ENCODE measurements at places on chromosomes 12 and 14.

GRCh38 chr12:92272061-92272964 lies 126.7 kb upstream of the BTG1 start:
- DNase-seq: no peak

GRCh38 chr14:34081101-34081575 lies 130.3 kb upstream of the EGLN3 start:
- no peak for DNase-seq

DNA sequence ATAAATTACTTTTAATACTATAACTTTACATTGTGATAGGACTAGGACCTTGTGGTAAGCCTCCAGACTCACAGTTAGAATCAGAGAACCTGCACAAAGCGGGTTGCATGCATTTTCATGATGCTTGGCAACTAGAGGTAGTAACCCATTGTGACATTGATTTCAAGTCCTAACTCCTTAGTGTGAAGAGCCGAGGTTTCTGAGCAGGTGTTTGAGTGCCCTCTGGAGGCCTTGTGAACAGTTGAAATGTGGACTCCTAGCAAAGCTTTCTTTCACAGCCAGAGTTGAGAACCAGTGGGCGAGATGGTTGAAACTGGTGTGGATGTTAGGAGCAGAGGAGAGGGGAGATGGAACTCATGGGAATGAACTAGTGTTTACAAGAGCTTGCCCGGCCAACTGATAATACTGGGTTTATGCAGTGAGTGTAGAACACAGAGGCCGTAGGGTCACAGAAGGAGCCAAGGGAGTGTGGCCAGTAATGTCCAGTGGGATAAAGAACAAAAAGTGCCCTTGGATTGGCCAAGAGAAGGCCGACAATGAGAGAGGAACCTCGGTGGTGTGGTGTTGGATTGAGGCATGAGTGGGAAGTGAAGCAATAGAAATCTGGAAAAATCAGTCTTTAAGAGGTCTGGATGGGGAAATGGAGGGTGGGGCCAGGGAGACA lies 10.9 kb downstream of the ZNF664 start:
- peak; percentile 77 for DNase-seq

GRCh38 chr12:124620606-124621295 lies 53.3 kb upstream of the NCOR2 start:
- no peak for DNase-seq

- peak; percentile 51 for DNase-seq
Measured at GRCh38 chr14:59870277-59871165, at the start of gene RTN1. Gene RTN1, minus strand, starts transcription at chr14:59870776. Its CDS starts 146 bp downstream, at chr14:59870630.

GRCh38 chr12:56079723-56080555 lies at the start of gene ERBB3:
Gene ERBB3, plus strand, starts transcription at chr12:56080165. Its CDS starts 136 bp downstream, at chr12:56080301.
- peak; percentile 18 for DNase-seq

DNA sequence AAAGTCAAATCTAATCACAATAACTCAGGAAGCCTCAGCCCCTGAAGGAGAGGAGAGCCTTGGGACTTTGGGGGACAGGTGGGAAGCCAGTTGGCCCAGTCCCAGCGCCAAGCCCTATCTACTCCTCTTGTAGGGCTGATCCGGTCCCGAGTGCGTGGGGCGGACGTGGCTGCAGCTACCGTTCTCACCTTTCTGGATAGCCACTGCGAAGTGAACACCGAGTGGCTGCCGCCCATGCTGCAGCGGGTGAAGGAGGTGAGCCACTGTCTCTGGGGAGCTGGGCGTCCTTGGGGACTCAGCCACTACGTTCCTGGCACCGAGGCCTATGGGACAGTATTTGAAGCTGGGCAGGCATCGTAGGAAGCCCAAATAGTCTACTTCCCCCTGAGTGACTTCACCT lies 68.4 kb downstream of the GALNT16 start:
- no peak for DNase-seq

DNA sequence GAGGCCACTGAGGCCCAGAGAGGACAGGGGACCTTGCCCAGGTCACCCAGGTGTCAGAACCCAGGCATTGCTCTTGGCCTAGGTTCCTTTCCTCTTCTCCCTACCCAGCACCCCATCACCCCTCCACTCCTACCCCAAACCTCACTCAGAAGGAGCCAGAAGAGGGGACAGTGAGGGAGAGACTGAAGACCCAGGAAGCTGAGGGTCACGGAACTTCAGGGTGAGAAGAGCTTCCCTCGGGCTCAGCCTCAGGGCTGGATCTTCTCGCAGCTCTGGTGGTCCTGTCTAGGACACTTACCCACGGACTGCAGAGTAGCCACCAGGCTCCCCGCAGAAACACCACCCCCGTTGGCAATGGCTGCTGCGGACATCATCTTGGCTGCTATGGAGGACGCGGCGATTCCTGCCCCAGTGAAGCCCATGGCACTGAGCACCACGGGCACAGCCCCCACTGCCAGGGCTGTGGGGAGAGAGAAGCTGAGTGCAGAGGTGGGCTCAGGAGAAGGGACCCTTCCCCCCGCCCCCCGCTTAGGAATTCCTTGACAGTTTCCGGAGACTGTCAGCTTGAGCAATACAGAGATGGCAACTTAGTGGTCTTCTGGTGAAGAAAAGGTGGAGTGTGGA lies 1.1 kb downstream of the IFI27L2 start:
- DNase-seq: no peak

DNA sequence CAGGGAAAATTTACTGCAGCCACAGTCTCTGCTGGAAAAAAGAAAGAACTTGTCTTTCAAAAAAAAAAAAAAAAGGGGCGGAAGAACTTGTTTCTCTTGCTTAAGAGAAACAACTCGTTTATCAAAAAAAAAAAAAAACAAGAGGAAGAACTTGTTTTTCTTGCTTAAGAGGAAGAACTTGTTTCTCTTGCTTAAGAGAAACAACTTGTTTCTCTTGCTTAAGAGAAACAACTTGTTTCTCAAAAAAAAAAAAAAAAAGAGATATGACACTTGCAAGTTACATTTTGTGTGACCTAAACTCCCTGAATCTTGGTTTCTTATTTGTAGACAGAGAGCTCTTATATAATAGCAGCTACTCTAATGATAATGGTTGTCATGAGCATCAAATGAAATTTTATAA lies 44.7 kb upstream of the USP15 start:
- DNase-seq: no peak

DNA sequence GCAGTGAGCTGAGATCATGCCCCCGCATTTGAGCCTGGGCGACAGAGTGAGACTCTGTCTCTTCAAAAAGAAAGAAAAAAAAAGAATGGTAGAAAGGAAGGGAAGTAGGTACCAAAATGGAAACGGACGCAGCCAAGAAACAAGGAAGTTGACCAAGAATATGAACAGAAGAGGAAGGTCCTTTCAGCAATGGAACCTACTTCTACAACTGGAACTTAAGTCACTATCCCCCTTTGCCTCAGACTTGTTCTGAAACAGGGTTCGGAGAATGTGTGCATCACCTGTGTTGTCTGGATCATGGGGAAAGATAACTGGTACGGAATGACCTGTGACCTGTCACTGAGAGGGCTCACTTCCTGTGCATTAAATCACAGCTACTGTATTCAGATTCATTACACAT lies 43.9 kb upstream of the RNASE1 start:
- DNase-seq: no peak

DNA sequence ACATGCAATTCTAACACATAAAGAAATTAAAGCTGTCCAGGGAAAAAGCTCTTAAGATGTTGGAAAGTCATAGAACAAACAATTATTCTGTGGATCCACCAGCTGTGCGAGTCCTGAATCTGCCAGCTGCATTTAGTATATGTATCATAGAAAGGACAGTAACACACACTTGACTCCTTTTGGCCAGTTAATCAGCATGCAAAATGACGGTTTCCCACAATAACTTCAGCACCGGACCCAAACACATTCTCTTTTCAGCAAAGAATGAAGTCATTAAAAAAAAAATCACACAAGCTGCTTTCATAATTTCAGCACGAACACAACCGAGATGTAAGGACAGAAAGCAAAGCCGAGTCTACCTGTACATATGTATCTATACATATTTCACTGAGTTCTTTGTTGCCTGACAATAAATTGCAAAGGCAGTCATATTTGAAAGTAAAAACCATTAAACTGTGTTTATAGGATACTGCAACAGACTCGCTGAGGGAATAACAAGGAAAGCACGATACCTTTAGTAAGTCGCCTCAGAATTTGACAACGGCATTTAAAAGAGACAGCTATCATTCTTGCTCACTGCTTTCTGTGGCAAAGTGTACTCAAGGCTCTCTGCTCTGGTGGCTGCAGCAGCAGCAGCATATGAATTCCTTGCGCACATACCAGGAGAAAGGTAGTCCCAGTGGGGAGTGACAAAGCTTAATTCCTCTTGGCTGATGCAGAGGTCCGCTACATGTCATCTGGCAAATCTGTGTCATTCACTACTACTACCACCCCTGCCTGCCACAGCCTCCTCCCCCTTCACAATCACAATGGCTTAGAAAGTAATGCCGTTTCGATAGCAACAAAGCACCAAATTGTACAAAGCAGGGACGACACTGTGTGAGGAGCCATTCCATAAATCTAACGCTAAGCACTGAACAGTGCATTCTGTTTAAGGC lies at the start of gene GRIP1:
Gene GRIP1 (minus strand): TSS at position 739 of the 938 bp plus-strand sequence. CDS start 172 bp downstream, at position 567.
- no peak for DNase-seq

DNA sequence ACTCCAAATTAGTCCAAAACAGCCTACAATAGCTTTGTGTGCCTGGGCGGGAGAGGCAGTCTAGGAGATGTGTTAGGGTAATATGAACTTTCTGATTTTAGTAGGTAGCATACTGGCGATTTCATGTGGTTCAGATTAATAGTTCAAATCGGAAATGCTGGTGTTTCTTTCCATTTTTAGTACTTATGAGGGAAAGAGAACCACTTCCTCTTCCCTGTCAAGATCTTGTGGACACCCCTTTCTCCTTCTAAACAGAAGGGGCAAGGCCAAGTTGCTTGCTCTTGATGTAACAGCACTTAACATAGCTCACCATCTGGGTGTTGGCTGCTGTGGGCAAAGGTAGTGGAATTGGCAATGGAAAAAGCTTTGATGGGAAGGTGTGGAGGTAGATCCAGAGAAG lies 32.2 kb upstream of the IGF1 start:
- peak; percentile 27 for DNase-seq

DNA sequence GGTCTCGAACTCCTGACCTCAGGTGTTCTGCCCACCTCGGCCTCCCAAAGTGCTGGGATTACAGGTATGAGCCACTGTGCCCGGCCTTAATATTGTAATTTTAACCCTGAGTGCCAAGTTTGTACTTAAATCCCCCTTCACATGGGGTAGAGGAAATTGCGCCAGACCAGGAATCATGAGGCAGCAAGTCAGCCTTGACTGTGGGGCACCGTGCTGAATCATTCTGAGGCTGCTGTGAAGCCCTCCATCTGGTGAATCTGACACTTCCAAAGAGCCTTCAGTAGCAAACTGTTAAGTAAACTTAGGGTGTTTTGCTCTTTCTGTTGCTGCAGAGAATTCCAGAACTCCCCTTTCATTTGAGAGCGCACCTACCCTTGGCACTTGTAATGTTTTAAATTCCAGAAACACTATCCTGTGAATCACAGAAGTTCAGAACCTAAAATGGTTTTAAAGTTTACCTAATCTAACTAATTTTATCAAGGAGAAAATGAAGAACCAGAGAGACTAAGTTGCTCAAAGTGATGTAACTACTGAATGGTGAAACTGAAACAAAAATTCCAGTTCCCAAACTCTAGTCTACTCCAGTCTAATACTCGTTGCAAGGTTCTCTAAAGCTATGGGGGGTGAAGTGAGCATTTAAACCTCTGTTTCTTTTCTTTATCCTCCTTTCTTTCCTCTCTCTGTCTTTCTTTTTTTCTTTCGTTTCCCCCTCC lies 7.5 kb downstream of the HEBP1 start:
- no peak for DNase-seq

GRCh38 chr12:68206446-68206845 lies 19.2 kb downstream of the IL26 start:
- DNase-seq: no peak

DNA sequence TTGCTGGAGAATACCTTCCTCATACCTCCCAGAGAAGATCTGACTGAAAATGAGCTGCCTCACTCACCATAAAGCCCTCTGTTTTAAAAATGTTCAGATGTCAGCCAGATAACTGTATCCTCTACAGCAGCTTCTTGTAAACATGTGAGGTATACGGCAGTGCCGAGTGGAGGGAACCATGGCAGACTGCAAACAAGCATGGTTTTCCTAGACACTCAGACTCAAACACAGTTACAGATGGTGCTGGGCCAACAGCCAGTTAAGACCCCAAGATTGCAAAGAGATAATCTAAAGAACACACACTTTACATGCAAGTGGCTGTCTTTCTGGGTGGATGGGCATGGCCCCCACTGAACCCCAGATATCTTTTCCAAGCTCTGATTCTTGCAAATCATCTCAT lies 16.6 kb upstream of the CCDC177 start:
- DNase-seq: no peak

GRCh38 chr12:12717586-12718380 lies 615 bp downstream of the CDKN1B start:
- no peak for DNase-seq

DNA sequence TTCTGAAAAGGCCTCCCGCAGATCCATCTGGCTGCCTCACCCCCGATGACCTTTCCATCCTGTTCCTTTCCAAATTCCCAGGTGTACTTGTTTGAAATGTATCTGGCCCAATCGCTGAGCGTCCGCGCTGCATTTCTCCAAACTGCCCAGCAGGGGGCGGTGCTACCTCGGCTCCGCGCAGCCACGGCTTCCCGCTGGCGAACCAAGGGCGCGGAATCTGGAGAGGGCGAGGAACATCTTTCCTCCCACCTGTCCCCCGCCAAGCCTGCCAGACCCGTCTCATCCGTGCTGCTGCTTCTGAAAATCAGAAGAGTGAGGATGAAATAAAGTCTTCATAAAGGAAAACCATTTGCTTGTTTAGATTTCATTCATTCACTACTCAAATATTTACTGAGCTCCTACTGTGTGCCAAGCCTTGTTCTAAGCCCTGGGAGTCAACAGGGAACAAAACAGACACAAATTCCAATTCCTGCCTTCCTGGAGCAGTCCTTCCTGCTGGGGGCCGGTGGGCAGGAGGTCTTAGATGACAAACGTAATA lies 16.8 kb upstream of the MYL2 start:
- peak; percentile 60 for DNase-seq

DNA sequence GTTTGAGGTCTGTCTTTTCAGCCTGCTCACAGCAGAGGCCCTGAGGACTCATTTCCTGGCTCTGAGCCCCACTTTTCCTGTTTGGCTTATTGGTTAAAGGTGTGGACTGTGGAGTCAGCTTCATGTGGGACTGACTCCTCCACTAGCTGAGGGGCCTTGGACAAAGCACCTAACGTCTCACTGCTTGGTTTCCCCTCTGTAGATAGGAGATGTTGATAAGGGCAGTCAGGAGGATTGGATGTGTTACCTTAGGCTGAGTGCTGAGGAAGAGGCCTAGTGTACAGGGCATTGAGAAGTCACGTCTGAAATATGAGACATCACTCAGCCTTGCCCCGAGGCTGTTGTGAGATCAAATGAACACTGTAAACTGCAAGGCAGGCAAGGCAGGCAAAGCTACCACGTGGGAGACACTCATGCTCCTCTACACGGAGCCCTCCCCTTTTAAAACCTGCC lies 27.1 kb upstream of the TCL1A start:
- no peak for DNase-seq

DNA sequence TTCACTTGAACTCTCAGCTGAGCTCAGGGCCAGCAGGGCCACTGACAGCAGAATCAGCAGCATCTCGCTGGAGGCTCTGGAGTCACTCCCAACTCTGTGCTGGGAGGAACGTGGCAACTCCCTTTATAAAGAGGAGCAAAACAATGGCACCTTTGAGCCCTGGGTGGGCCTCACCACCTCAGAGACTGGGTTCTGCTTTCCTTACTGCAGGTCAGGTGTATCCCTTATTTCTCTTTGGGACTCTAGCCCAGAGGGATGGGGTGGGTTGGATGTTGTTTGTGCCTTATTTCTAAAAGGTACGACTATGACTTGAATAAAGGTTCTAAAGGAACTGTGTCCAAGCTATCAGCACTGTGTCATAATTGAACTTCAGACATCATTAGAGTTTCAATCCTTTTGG lies at the start of gene PRB4:
Gene PRB4 (minus strand): TSS at position 101 of the 400 bp plus-strand sequence. CDS start 38 bp downstream, at position 63.
- no peak for DNase-seq

Data from GM12865 (cell line).